ENCODE measurements at places on chromosomes 6 and 20.
A peak's percentile ranks its signal among the peaks of the same experiment; 100 is the strongest.

- peak; percentile 71 for DNase-seq
Measured at GRCh38 chr6:154247119-154247861, 109.3 kb downstream of the IPCEF1 start.

DNA sequence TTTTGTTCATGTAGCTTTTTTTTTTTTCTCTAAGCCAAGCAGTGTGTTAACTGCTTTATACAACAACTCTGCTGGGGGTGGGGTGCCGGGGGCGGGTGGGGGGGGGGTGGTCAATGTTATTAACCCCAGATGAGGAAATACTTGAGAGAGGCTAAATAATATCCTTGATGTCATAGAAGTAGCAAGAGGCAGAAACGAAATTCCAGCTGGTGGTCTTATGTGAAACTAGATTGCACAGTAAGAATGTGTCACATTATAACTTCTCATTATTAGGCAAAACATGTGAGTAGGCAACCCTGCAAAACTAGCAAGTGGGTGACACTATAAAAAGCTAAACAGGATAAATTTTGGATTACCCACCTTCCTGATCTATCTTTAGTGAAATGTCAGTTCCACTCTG lies 12.8 kb downstream of the MYLK4 start:
- DNase-seq, result no peak

GRCh38 chr6:136600818-136601217 lies 50.6 kb upstream of the MAP7 start:
- DNase-seq, result no peak

DNA sequence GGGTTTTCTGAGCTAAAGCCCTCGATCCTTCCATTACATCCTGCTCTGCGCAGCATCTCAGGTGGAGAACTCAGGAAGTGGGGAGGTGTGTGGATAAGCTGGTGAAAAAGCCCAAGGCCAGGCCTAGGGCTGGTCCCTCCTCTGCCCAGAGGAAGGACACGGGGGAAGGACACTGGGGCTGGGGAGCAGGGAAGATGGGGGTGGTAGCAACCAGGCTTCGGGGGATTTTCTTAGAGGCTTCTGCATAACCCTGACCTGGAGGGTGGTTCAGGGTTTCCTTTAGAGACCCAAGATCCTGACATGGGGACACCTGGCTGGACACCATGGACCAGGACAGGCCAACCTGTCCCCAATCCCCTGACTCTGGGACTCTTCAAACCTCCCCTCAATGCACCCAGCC lies 37.9 kb downstream of the SUN5 start:
- DNase-seq, result no peak

GRCh38 chr6:40146902-40147301 lies 212.6 kb upstream of the MOCS1 start:
- DNase-seq, result no peak

GRCh38 chr6:29769336-29769735 lies 46.1 kb downstream of the HLA-F start:
- DNase-seq, result no peak

- no peak for DNase-seq
Measured at GRCh38 chr6:56102216-56102615, 145.2 kb downstream of the COL21A1 start.

DNA sequence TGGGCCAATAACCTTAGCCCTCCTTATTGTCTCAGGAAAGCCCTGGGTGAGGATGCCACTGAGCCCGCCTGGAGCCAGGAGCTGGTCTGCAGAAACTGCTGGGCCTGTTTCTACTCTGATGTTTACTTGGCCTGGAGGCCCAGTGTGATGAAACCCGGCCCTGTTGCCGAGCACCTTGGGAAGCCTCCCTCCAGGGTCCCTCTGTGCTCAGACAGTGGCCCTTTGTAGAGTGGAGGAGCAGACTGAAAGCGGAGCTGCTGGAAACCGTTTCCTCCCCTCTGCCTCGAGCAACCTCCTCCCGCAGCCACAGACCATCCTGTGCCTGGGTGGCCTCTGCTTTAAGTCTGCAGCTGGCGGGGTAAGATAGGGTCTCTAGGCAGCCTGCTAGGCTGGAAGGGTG lies 84.1 kb upstream of the EPB41L1 start:
- no peak for DNase-seq

DNA sequence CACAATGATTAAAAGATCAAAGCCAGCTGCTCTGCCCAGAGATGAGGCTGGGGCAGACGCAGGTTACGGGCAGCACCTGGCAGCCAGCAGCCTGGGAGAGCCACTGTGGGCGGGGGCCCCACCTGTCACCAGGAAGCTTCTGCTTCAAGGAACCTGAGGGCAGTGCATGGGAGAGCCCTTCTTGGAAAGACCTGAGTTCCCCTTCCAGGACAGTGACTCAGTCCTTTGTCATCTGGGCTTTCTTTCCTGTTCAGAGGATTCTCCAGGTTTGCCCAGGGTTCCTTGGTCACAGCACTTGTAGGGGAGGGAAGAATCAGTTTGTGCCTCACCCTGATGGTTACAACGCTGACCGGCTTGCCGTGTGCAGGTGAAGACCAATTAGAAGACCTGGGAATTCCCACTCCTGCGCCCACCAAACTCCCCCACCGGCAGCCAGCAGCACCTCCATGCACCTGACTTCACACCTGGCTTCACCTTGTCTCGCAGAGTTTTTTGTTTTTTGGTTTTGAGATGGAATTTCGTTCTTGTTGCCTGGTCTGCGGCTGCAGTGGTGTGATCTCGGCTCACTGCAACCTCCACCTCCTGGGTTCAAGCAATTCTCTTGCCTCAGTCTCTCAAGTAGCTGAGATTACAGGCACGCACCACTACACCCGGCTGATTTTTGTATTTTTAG lies 2.0 kb downstream of the ZBP1 start:
- DNase-seq, result no peak

GRCh38 chr6:132887204-132887603 lies 72.8 kb downstream of the RPS12 start:
- no peak for DNase-seq

- DNase-seq, result peak; percentile 62
Measured at GRCh38 chr20:34938466-34939163, 17.0 kb downstream of the GSS start.

- no peak for DNase-seq
Measured at GRCh38 chr20:15399781-15400180, 1062.4 kb upstream of the FLRT3 start.

Measured in A673 (cell line).